Keratinocyte (primary cell): ENCODE measurements at places on chromosomes 3 and 15. TPM values are rescaled to one million over a fixed set of nuclear protein-coding genes. Genes with fewer than 3 reads are reported as not detected.

DNA sequence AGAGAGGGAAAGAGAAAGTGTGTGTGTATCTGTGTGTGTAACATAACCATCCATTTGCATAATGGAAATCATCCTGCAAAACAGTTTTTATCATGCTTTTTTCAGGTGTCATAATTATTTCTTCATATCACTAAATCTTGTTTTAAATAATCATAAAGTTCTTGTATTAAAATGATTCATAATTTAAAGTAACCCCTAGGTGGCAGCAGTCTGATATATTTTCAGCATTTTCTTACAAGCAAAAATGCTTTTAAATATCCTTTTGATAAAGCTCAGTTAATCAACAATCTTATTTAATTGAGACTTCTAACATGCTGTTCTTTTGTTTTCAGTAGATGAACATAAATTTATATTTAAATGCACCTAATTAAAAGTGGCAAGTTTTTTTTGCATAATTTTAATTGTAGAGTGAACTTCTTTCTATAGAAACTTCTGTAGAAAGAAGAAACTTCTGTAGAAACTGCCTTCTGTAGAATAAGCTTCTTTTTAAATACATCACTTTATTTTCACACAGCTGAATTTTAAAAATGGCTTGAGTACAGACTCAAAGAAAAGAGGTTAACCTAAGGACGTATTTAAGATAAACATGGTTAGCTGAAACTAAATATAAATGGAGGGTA, 72.5 kb downstream of the OPA1 start:
- peak; percentile 7 for DNase-seq

DNA sequence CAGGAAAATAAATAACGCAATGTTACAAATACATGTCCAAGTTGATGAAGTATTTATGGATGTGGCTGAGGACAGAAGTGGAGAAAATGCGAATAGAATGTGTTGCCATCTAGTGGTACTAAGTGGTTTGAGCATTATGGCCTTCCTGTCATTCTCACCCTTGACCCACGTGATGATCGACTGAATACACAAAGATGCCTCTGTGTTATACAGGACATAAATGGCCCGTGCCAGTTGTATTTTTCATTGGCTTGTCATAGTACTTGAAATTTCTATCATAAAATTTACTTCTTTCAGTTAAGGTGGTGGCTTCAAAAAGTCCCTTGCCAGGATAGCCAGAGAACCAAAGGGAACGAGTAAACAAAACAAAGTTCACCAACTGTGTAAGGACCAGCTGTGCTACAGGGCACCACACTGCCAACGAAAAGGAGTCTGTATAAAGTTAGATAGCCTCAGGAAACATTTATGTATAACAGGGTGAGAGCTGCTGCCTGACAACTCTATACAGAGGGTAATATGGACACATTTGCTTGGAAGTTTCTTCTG, 103.7 kb downstream of the MYH15 start:
- DNase-seq = no peak

DNA sequence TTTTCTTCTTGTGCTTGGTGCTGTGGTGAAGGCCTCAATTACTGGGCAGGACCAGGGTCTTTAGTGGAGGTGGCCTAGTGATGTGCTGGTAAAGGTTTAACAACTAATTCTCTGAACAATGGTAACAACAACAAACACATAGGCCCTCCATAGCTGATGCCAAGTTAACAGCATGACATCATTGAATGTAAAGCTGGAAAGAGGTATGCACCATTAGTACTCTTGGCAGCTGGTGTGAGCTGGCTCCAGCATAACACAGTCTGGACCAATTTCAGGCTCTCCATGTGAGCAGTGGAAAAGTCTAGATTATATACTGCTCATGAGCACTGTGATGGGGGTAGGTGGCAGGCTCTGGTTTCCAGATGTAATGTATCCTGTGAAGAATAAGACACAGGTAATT, 61.8 kb downstream of the SLC7A14 start:
- DNase-seq = no peak

DNA sequence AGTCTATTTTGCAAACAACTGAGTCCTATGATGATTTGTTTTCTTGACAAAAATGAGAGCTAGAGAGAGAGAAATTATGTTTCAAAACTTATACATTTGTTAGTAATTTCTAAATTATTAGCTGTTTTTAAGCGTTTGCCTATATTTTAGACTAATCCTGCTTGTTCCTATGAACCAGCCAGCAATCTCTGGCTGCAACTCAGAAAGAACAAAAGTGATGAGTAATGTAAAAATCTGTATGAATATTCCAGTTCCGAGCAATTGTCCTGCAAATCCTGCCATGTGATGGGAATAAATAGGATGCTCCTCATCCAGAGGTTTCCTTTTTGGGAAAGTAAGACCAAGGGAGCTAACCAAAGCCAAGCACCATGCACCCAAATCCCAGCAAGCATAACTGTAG, 228.3 kb upstream of the GBE1 start:
- no peak for DNase-seq

DNA sequence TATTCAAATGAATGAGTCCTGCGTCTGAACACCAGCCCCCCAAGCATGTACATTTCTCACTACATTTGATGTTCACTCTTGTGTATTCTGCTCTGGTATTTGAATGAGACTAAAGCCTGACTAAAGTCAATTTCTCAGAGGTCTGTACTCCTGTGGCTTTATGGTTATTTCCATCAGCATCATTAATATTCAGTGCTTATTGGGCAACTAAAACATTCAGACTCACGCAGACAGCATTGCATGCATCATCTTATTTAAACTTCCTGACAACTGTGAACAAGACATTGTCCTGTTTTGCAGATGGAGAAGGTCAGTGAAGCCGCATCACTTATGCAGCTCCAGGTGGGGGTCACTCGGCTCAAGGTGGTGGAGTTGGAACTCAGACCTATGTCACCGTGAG, 11.1 kb downstream of the CEMIP start:
- DNase-seq = no peak

DNA sequence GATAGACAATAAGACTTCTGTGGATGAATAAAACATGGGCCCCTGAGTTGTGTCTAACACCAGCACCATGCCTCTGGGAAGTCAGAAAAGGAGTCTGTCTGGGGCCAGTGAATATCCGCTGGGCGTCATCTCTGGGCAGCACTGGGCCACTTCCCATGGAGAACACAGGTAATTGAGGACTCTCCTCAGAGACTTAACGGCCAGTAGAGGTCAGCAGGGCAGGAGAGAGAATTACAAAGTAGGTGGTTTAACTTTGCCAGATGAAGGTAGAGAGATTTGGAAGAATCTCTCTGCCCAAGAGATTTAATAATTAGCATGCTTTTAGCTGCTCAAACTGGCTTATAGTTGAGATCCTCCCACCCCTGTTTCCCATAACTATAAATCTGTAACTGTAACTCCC, 65.7 kb downstream of the OCA2 start:
- no peak for DNase-seq

SERPINI2 gene
- not detected in 3 replicates for polyA plus RNA-seq

- DNase-seq = no peak
Measured at GRCh38 chr3:146569314-146569713, 24.9 kb upstream of the PLSCR1 start.

TTLL13 gene
- polyA plus RNA-seq = 0.05 to 0.09 TPM (median 0.07 TPM) in 3 replicates

DNA sequence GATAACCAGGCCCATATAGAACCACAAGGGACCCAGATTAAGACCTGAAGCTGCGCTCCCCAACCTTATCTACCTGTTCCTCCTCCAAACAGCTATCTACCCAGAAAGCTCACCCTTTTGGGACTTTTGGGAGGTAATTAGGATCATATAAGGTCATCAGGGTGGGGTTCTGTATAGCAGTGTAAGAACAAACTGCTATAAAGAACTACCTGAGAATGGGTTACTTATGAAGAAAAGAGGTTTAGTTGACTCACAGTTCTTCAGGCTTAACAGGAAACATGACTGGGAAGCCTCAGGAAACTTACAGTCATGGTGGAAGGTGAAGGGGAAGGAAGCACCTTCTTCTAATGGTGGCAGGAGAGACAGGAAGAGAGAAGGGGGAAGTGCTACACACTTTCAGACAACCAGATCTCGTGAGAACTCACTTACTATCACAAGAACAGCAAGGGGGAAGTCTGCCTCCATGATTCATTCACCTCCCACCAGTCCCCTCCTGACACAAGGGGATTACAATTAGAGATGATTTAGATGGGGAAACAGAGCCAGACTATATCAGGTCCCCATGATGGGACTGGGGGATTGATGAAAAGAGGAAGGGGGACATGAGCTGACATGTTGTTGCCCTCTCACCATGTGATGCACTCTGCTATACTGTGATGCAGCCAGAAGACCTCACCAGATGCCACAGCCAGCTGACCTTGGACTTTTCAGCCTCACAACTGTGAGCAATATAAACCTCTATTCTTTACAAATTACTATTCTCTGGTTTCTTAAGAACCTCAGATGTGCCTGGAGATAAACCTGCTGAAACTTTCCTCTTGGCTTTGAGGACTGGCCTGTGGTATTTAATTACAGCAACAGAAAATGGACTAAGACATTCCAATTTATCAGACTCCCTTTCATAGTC, 15.3 kb upstream of the FMN1 start:
- DNase-seq = no peak

DNA sequence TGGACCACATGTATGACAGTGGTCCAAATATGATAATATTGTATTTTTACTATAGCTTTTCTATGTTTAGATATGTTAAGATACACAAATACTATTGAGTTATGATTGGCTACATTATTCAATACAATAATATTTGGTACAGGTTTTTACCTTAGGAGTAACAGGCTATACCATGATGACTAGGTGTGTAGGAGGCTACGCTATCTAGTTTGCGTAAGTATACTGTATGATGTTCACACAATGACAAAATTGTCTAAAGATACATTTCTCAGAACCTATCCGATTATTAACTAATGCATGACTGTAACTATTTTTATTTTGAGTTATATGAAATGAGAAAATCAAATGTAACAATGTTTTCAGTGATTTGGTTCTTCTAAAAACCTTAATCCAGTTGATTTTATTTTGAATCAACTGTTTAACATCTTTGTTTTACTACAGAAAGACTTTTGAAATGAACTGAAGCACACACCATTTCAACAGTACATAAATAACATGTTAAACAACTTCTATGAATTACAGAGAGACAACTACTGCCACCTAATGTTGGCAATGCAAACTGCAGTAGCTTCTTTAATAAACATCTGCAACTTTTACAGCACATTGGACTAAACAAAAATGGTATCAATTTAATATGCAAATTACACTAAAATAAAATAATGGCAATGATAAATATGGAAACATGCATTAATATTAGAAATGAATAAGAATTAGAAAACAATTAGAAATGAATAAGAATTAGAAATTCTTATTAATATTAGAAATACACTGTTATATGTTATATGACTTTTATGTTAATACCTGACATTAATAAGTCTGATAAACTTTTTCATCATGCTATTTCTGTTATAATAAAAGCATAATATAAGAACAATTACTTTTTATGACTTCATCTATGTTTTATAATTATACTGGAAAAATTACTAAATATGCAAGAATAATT, 255.7 kb downstream of the MBNL1 start:
- no peak for DNase-seq

GRCh38 chr3:192675958-192676649, 51.2 kb downstream of the FGF12 start:
- no peak for DNase-seq

WNT5A gene
- 7.1 to 18.7 TPM (median 9.4 TPM) in 3 replicates for polyA plus RNA-seq

SLC2A2 gene
- not detected in 3 replicates for polyA plus RNA-seq

GRCh38 chr3:18378218-18378617, 46.9 kb downstream of the SATB1 start:
- DNase-seq = no peak

- DNase-seq = no peak
Measured at GRCh38 chr3:44065311-44066094, 176.2 kb upstream of the TOPAZ1 start.

ULK3 gene
- polyA plus RNA-seq = 12.0 to 26.4 TPM (median 16.5 TPM) in 3 replicates

GRCh38 chr3:41836360-41837134, 125.4 kb downstream of the ULK4 start:
- DNase-seq = no peak

CHL1 gene
- 0.04 to 0.14 TPM (median 0.09 TPM) in 3 replicates for polyA plus RNA-seq

DNASE1L3 gene
- 0.77 to 2.1 TPM (median 1.9 TPM) in 3 replicates for polyA plus RNA-seq

SLC24A5 gene
- 0.04 TPM in 1 of 3 replicates, not detected in the others for polyA plus RNA-seq

NAALADL2 gene
- polyA plus RNA-seq = 0.63 to 0.87 TPM (median 0.75 TPM) in 3 replicates

LINGO1 gene
- 0.06 TPM in 1 of 3 replicates, not detected in the others for polyA plus RNA-seq

GRCh38 chr3:117886147-117886546, 1148.5 kb downstream of the IGSF11 start:
- DNase-seq = no peak
